ENCODE measurements at places on chromosomes 16 and 17. TPM values are rescaled to one million over a fixed set of nuclear protein-coding genes. Genes with fewer than 3 reads are reported as not detected.
A peak's percentile ranks its signal among the peaks of the same experiment; 100 is the strongest.

GRCh38 chr16:68781784-68782183 lies 44.7 kb downstream of the CDH1 start:
- no peak for DNase-seq

The HBZ gene
- polyA plus RNA-seq: 0.30 TPM

DNA sequence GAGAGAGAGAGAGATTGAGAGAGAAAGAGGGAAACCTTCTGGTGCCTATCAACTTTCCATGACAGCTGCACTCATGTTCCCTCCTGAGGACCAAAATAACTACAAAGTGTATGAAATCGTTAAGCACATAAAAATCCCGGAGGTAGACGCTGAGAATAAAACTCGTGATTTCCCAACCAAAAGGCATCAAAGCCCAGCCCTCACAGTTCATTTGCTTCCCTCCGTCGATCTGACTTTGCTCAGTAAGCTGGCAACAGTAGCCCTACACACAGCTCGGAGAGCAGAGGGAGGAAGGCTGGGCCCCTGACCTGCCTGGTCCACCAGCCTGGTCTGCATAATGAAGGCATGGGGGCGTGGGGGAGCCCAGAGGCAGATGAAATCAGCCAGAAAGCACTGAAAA lies 273.9 kb upstream of the ZFHX3 start:
- DNase-seq: no peak

The RNF43 gene
- 12.9 TPM for polyA plus RNA-seq

The SULT1A1 gene
- polyA plus RNA-seq: 30.8 TPM

DNA sequence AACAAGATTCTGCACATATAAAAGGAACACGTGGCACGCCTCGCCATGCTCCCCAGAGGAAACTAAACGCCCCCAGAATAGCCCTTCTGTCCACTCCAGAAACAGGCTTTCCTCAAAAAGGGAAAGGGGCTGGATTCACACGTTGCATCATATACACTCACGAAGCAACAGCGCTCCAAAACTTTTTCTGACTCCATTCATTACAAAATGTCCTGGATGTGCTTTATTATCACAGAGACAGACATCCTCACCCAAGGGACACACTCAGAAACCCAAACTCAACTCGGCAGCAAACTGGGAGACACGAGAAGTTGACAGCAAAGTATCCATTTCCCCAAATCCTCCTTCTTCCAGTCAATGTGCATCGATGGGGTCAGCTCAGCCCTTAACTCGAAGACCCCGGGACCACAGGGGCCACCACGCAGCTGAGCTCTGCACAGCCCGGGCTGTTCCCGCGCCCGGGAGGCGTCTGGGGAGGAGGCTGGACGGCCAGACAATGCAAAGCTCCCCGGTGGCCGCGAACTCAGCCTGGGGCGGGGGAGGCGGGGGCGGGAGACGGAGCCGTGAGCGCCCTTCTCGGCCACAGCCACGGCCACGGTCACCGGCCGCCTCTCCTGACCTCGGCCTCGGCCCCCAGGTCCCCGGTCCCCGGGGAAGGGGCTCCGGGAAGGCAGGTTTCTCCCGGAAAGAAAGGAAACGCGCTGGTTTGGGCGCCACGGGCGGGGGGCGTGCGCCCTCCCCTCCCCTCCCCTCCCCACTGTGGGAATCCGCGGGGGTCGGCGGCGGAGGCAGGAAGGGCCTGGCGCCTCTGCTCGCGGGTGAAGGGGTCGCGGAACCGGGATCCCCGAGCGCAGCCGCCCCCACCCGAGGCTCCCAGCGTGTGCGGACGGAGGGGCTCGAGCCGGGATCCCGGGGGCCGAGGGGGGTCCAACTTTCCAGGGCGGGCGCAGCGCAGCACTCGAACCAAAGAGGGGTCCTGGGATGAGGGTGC lies 1.2 kb downstream of the NXN start:
- no peak for DNase-seq

GRCh38 chr17:35934760-35935159 lies 4.2 kb upstream of the RDM1 start:
- DNase-seq: no peak

GRCh38 chr17:47229535-47230443 lies 20.6 kb downstream of the MYL4 start:
- peak; percentile 89 for DNase-seq

Measured in left kidney (tissue), 8 donors.